AG09319 (cell line): ENCODE measurements at places on chromosomes 3 and 15.

- no peak for DNase-seq
These were observed 234.1 kb upstream of the FEZF2 start for GRCh38 chr3:62607287-62608029.

GRCh38 chr3:151875759-151876158 lies 2.3 kb downstream of the SUCNR1 start:
- no peak for DNase-seq

- DNase-seq, result no peak
These were observed 49.2 kb downstream of the KCNMB2 start for GRCh38 chr3:178585454-178585853.

DNA sequence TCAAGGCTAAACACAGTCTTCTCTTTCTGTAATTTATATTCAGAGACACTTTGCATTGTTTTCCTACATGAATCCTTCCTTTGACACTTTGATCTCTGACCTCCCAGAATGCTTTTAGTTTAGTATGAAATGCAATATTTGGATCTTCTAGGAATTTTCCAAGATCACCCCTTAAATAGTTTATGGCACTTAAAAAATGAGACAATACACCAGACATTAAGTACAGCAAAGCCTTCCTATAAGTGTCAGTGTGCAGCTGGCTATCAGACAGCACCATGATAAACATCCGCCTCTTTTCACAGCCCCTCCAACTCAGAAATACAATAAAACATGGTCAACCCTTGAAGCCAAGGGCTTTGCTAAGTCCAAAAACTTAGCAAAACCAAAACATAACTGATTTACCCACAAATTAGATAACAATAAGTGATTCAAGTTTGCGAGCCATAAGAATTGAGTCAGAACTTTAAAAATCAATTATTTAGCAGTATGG lies 304.4 kb upstream of the LRRFIP2 start:
- no peak for DNase-seq

- DNase-seq, result no peak
These were observed 55.3 kb upstream of the VGLL4 start for GRCh38 chr3:11699083-11699427.

DNA sequence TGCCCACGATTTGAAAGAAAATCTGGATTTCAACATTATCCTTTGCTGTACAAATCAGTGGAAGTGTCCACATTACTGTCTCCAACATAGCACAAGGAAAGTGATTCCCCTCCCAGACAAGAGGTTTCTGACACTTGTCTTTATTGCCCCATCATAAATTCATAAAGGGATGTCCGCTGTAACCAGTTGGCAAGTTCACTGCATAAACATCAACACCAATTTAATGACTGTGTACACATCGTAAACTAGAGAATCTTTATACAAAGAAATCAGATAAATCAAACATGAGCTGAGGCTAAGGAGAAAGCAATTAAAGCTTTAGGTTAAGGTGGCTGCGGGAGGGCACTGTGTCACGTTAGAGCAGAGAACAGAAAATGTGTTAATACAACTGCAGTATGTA lies 129.8 kb downstream of the MEIS2 start:
- no peak for DNase-seq

DNA sequence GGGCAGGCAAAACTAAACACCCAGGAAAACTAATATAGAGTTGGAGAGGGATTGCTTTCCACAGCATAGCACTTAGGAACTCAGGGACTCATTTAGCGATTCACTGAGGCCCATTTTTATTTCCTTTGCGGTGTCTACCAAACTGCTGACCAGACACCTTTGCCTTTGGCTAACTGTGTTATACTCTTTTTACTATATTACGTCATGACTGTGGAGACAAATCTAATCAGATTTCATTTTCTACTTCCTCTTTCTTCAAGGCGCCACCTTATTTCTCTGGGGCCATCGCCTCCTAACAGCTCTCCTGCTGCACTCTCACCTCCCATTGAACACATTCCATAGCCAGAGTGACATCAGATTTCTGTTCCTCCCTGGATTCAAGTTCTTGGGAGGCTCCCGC lies 215.7 kb upstream of the WNT5A start:
- DNase-seq, result no peak

- DNase-seq, result no peak
These were observed 117.4 kb downstream of the EFHB start for GRCh38 chr3:19816631-19817030.

DNA sequence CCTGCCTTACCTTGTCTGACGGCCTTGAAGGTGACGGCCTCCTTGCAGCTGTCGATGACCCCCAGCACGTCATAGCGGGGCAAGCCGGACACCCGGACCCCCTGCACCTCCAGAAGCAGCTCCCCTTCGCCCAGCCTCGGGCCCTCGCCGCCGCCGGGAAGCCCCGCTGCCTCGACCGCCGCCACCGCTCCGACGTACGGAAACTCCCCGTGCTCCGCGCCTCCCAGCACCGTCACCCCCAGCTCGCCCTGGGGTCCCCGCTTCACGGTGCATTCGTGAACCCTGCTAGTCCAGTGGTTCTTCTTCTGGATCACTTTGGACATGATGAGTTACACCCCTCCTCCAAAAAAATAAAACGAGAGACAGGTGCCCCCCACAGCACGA lies 740 bp downstream of the MAGI1 start:
- DNase-seq, result no peak

- DNase-seq, result peak; percentile 31
These were observed 504.2 kb upstream of the PROK2 start for GRCh38 chr3:72288955-72289691.

GRCh38 chr3:76177610-76178009 lies 392.3 kb upstream of the ZNF717 start:
- DNase-seq, result no peak

- DNase-seq, result no peak
These were observed 175.8 kb upstream of the MME start for GRCh38 chr3:154904328-154904727.
